ENCODE measurements at places on chromosomes 3 and 15. TPM values are rescaled to one million over a fixed set of nuclear protein-coding genes. Genes with fewer than 3 reads are reported as not detected.

ITIH1 gene
- not detected for total RNA-seq

ATP8B4 gene
- total RNA-seq, result 3.2 TPM

CCNB2 gene
- total RNA-seq, result 5.1 TPM

LRTM1 gene
- not detected for total RNA-seq

PCLAF gene
- 66.8 TPM for total RNA-seq

TPRA1 gene
- total RNA-seq, result 29.5 TPM

ZBED2 gene
- total RNA-seq, result not detected

GOLGA8M gene
- 1.2 TPM for total RNA-seq

CAND2 gene
- total RNA-seq, result 16.9 TPM

PRR23C gene
- total RNA-seq, result not detected

PP2D1 gene
- not detected for total RNA-seq

MOBP gene
- total RNA-seq, result under 0.01 TPM

GRM7 gene
- total RNA-seq, result not detected

COLQ gene
- total RNA-seq, result 0.66 TPM

CCR9 gene
- not detected for total RNA-seq

TM4SF4 gene
- total RNA-seq, result 0.15 TPM

IL17RC gene
- total RNA-seq, result 58.9 TPM

OR4M2 gene
- total RNA-seq, result not detected

CPN2 gene
- total RNA-seq, result not detected

GUCA1C gene
- total RNA-seq, result not detected

CLEC3B gene
- 12.1 TPM for total RNA-seq

LTK gene
- total RNA-seq, result 0.58 TPM

TGM4 gene
- not detected for total RNA-seq

KNG1 gene
- not detected for total RNA-seq

SCN11A gene
- under 0.01 TPM for total RNA-seq

PROS1 gene
- 25.2 TPM for total RNA-seq

C3orf18 gene
- total RNA-seq, result 22.7 TPM

CRABP1 gene
- not detected for total RNA-seq

EXD1 gene
- not detected for total RNA-seq

ZBTB47 gene
- 59.7 TPM for total RNA-seq

ACP3 gene
- 0.99 TPM for total RNA-seq

SOX14 gene
- total RNA-seq, result not detected

CPEB1 gene
- total RNA-seq, result 42.7 TPM

Measured in smooth muscle cell of trachea (primary cell).